Anterior cingulate cortex (tissue), 58 donors: ENCODE measurements at places on chromosomes 6 and 20.

- no peak for DNase-seq
Observed at GRCh38 chr6:13469693-13470092, 17.7 kb downstream of the GFOD1 start.

DNA sequence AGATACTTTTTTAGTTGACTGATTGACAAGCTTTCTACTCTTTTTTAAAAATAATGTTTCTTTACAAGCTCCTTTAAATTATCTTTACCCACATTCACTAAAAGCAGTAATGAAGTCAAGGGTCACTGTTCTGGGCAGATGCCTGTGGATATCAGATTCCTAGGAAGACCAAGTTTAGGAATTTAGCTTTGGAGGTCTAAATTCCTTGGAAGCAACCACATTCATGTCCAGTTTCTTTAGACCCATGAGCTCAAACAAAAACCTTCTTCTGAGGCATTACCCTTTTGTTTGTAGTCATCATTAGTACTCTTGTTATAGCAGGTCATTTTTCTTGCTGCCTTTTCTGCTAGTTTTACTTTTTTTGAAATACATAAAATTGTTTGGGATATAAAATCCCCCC lies 462.9 kb upstream of the JAG1 start:
- DNase-seq = no peak

- DNase-seq = no peak
Observed at GRCh38 chr6:102732898-102733297, 1339.4 kb downstream of the GRIK2 start.

DNA sequence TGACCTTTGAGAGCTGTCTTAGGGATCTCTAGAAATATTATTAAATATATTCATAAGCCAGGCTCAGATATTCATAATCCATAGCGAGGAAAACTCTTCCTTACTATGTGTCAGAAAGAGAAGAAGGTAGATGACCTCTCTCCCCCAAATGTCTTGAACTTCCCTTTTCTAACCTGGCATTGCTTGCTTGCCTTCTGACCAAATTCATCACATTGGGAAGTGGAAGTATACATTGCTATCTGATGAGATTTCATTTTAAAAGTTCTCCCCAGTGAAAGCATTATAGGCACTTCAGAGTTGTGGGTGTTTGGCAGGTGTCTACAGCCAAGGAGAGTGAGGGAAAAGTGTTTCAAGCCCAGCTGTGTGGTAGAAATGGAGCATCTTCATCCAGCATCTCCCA lies 197.3 kb downstream of the ZFAND3 start:
- no peak for DNase-seq

DNA sequence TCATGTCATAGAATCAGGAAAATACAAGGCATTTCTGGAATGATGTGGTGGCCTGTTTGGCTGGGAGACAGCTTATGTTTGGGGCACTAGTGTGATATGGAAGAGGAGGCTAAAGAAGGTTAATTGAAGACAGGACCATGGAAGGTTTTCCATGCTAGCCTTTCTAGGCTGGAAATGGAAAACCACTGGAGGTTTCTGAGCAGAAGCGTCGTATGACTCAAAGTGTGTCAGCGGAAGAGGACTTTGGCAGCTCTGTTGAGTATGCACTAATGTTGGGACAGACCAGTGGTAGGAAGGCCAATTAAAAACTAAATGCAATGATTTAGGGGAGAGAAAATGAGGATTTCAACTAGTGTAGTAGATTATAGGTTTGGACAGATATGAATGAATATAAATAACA lies 413.1 kb downstream of the PLCB1 start:
- DNase-seq = peak; percentile 40

- DNase-seq = no peak
Observed at GRCh38 chr6:111478064-111478476, 4.9 kb downstream of the REV3L start.

GRCh38 chr6:12947151-12947871 lies 230.7 kb downstream of the PHACTR1 start:
- DNase-seq = no peak

DNA sequence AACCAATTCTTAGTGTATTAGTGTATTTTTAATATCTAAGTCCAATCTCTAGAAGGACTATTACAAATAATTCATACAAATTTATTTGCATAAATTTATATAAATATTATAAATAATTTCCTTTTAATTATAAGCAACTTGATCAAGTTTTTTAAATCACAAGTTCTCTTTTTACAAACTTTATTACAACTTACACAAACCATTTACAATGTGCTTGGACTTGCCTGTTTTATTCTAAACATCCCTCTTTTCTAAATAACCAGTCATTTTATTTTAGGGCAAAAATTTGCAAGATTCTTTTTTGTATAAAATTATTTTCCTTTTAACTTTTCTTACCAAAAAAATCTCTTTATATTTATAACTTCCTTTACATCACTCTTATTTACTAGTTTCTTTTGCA lies 83.5 kb upstream of the SYNCRIP start:
- DNase-seq = no peak

- DNase-seq = no peak
Observed at GRCh38 chr20:58855506-58856389, 3.2 kb downstream of the GNAS start.

DNA sequence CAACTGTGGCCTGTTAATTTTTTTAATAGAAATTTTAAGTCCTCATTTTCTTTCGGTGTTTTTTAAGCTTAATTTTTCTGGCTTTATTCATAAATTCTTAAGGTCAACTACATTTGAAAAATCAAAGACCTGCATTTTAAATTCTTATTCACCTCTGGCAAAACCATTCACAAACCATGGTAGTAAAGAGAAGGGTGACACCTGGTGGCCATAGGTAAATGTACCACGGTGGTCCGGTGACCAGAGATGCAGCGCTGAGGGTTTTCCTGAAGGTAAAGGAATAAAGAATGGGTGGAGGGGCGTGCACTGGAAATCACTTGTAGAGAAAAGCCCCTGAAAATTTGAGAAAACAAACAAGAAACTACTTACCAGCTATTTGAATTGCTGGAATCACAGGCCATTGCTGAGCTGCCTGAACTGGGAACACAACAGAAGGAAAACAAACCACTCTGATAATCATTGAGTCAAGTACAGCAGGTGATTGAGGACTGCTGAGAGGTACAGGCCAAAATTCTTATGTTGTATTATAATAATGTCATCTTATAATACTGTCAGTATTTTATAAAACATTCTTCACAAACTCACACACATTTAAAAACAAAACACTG lies 10.1 kb downstream of the HFE start:
- no peak for DNase-seq

GRCh38 chr6:35552285-35552917 lies 39.7 kb upstream of the TULP1 start:
- no peak for DNase-seq

DNA sequence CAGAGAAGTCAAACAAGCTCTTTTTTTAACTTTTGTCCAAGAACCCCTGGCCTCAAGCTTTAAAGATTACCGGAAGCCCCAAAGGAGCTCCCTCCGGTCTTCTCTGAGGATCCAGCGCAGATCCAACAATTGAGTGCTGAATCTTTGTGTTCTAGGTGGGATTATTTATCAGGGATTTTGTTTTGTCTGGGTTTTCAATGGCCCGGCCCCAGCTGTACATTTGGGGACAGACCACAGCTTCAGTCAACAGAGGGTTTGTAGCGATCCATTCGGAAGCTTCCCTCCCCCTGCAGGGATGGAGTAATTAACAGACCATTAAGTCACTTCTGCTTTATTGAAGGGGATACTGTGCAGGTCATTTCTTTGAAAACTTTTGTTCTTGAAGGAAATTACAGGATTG lies 7.8 kb downstream of the OLIG3 start:
- no peak for DNase-seq

DNA sequence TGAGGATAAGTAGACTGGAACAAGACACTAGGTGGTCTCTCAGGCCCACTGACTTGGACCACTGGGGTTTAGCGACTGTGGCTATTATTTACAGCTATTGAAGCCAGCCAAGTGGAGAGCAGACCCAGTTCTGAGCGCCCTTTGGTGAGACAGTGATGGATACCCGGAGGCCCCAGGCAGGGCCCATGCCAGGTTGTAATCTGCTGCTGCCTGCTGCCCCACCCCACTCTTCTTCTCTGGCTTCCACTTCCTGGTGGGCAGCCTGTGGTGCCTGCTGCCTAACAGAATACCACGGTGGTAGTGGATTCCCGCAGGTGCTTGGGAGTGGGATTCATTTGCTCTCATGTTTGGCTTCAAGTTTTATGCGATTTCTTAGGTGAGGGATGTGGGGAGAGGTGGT lies 570 bp downstream of the RAB44 start:
- DNase-seq = no peak

DNA sequence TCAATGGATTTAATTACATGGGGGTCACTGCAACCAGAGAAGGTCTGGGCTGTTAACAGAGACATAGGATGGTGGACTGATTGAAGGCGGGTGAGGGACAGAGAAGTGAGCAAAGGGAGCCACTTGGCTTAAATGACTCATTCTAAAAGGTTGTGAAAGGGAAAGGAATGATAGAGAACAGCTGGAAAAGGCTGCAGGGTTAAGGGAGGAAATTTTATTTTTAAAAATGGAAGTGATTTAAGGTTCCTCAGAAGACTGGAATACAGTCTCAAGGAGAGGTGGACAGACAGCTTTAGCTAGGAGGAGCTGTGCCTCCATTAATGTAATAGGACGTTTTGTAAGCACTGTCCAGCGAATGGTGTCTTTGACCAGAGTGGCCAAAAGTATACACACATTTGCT lies 46.7 kb downstream of the RGS17 start:
- no peak for DNase-seq

DNA sequence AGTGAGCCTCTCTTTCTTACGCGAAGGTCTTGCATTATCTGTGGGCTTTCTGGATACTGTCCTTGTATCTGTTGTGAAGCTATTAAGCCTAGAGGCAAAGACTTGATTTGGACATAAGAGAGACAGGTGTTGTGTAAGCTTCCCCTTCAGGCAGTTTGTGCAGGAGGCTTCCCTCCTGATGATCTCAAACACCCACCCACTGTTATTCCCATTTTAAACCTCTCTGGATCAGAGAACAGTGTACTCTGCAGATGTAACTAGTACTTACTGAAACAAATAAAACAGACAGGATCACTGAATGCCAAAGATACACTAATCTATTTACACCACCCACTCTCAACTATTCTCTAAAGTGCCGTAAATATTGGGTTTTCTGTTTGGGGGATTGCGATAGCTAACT lies 113.8 kb upstream of the RAB32 start:
- DNase-seq = no peak

DNA sequence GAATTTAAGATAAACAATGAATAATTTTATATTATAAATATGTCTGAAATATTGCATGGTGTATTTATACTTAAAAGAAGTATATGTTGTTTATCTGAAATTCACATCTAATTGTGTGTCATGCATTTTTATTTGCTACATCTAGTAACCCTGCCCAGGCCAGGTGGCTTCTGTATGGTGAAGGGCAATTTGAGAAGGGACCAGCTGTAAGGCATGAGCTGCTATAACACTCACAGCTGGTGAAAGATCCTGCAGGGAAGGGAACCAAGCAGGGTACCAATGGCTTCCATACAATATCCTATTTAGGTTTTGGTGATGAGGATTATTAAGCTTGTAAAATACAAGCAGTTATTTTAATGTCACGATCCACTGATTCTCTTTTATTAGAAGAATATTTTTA lies 921.8 kb upstream of the GJE1 start:
- no peak for DNase-seq

DNA sequence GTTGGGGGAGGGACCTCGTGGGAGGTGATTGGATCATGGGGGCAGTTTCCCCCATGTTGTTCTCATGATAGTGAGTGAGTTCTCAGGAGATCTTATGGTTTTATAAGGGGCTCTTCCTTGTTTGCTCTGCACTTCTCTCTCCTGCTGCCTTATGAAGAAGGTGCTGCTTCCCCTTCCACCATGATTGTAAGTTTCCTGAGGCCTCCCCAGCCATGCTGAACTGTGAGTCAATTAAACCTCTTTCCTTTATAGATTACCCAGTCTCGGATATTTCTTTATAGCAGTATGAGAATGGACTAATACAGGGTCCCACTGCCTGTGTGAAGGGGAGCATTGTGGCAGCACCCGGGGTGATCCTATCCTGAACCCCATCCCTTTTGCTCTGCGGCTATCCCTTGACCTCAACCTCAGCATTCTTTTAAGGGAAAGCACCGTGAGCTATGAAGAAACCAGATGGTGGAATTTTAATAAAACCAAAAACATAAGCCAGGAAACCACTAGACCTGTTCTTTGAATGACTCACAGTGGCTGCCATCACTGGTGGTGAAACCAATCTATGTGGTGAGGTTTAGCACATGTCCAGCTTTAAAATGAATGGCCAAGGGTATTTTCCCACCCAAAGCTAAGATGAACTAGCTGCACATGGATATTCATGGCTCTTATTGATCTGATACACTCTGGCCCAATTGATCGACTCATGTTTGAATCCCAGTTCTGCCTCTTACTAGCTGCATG lies 62.2 kb downstream of the ZDHHC14 start:
- DNase-seq = no peak

DNA sequence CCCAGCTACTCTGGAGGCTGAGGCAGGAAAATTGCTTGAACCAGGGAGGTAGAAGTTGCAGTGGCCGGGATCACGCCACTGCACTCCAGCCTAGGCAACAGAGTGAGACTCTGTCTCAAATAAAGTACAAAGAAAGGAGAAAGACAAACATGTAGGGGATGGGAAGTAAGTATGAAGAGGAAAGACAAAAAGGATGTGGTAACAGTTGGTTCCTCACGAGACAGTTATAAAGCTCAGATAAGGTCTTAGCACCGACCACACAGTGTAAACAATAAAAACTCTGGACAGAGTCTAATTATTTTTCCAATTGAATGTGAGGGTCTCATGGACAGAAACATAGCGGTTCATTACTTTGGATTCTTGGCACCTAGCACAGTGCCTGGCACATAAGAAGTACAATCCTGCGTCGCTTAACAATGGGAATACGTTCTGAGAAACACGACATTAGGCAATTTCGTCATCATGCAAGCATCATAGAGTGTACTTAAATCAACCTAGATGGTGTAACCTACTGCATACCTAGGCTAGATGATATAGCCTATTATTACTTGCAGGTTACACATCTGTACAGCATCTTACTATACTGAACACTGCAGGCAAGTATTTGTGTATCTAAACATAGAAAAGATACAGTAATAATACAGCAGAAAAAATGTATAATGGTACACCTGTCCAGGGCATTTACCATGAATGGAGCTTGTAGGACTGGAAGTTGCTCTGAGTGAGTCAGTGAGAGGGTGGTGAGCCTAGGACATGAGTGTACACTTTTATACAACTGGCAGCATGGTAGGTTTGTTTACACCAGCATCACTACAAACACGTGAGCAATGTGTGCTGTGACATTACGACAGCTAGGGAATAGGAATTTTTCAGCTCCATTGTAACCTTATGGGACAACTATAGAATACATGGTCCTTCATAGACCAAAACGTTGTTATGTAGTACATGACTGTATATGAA lies 38.2 kb downstream of the MBOAT1 start:
- no peak for DNase-seq

GRCh38 chr6:53240139-53240538 lies 91.5 kb upstream of the GCM1 start:
- DNase-seq = no peak

GRCh38 chr6:43667245-43668150 lies 20.1 kb downstream of the MRPS18A start:
- DNase-seq = peak; percentile 59

- no peak for DNase-seq
Observed at GRCh38 chr6:21610341-21610740, 16.8 kb downstream of the SOX4 start.

GRCh38 chr20:41167118-41167470 lies 29.8 kb downstream of the PLCG1 start:
- DNase-seq = no peak

GRCh38 chr6:126066053-126067048 lies 80.0 kb downstream of the TRMT11 start:
- no peak for DNase-seq
